Activated CD4-positive, alpha-beta memory T cell treated with anti-CD3 and anti-CD28 coated beads, Interleukin-2, amount 10 ng/mL, durations not matched to agents 7 days and 5 days (primary cell): ENCODE measurements at places on chromosomes 3 and 15.

GRCh38 chr3:33402936-33403335 is 37.3 kb downstream of the UBP1 start:
- DNase-seq, result no peak

DNA sequence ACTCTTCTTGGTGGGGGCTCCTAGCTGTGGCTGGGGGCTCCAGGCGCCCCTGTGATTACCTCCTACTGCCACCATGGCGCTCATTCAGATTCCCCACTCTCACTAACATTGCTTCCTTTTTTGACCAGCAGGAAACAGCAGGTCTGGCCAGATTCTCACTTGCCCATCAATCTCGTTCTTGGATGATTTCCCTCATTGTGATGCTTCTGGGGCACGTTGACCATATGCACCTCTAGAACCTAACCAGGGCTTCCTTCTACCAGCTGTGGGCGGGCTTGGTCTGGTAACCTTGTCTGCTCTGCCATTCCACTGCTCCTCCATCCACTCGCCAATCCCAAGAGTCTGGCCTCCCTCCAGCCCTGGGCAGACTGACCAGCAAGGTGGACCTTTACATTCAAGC is 35.9 kb upstream of the PTPN23 start:
- DNase-seq, result no peak

GRCh38 chr15:75149867-75150709 is 51.6 kb upstream of the C15orf39 start:
- DNase-seq, result peak; percentile 26

DNA sequence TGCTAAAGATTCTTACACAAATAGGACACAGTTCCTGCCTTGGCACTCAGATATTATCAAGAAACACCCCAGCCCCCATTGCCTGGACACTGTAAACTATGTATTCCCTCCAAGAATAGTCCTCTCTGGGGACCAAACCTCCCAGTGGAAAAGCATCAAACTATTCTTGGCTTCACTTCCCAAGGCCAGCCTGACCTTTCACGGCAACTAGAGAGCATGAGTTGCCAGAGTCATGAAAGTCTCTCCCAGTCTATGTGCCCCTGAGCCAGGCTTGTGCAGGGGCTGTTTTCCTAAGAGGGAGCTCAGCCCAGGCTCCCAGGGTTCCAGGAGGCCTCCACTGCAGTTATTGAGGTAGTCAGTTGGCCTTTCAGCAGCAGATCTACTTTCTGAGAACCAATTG is 251.9 kb upstream of the TGFBR2 start:
- DNase-seq, result no peak

GRCh38 chr3:178514401-178514800 is 21.8 kb upstream of the KCNMB2 start:
- DNase-seq, result no peak

DNA sequence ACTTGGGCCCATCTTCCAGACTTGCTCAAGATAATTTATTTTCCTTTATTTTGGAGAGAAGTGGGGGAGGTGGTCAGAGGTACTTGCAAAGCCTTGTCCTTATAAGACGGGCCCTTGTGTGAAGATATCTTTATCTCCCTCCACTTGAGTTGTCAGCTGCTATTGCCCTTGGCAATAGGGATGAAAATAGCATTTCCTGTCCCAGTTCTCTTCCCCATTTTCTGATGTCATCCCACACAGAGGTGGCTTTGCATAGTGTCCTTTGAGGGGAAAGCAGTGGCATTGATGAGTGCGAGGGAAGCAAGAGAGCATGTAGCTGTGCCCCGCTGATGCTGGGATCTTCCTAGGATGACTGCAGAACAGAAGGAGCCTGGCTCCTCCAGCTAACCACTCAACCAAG is 41.9 kb upstream of the TUBGCP5 start:
- DNase-seq, result no peak

DNA sequence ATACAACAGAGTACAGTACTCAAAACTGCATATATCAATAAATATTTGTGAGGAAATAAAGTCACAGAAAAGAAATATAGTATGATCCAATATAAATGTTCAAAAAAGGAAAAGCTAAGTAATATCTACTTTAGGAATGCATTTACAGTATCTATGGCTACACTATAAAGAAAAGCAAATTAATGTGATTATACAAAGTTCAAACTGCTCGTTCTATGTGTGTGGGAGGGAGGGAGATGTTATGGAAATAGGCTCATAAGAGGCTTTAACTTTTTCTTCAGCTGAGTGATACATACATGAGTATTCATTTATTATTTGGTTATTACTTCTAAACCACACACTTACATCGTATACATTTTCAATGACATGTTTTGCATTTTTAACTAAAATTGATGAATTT is 377.7 kb upstream of the AGTR1 start:
- no peak for DNase-seq

DNA sequence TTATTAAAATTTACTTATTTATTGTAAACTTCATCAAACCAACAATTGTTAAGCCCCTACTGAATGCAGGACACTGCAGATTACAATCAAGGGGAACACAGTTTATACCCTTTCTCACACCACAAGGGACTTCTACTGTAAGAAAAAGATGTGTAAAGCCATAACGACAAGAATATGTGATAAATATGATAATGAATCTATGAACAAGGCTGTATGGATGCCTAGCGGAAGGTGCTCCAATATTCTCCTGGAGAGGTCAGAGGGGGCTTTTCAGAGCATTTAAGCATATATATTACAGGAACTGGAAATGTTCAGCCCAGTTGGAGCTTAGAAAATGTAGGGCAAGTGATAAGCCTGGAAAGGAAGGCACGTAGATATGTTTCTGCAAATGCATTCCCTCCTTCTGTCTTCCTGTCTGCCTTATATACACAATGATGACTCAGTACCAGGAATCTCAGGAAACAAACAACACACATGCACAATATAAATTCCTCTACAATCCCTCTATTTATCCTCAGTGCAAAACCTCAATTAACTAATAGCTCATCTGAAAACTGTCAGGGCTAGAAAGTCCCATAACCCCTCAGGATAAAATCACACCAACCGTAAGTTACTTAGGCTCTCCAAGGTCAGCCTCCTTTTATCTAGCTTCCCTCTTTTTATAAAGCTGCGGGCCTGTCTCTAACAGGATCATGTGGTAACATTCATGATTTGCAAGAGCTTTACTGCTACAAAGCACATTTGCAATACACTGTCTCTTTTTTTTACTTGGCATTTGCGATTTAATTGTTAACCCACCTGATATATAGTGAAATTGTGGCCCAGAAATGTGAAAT is 393.1 kb downstream of the LPP start:
- DNase-seq, result no peak

- DNase-seq, result no peak
These were observed 5.6 kb downstream of the FAM240A start for GRCh38 chr3:46617941-46618340.

DNA sequence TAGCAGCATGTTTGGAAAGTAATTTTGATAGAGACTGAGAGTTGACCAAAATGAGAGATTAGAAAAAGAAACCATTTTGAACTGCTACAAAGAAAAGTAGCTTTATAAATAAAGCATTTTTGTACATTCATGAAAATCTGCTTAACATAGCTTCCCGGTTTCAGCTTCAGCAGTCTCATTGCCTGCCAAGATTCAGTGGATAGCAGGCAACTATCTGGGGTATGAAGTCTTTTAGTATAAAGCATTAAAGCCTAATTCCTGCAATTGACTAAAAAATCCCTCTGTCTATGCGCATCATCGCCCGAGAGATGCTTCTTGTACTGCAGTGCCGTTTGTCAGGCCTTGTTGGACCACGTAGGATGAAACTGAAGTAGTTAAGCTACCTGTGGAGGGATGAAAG is 588.4 kb downstream of the NAALADL2 start:
- DNase-seq, result no peak

DNA sequence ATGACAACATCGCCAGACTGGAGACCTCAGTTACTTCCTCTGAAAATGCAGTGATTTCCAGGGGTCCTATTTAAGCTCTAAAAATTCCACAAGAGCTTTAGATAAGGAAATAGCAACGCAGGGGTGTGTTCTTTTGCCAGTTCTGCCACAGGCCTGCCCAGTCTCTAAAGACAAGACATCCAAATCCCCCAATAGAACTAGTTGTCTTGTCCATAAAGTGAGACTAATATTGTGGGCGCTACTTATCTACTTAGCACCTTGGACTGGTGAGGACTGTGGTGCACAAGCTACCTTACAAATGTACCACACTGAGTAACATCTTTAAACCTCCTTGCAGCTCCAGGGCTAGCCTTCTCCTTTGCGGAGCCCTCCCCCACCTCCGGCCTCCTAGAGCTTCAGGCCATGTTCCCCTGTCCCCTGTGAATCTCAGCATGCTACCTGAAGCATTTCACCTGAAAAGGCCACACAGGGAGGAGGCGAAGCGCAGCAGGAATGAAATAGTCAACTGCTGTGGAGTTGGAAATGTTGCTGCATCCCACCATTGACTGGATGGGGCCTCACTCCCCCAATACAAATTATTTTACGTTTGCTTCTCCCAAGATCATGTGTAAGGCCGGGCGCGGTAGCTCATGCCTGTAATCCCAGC is 9.6 kb upstream of the LRRC2 start:
- no peak for DNase-seq

DNA sequence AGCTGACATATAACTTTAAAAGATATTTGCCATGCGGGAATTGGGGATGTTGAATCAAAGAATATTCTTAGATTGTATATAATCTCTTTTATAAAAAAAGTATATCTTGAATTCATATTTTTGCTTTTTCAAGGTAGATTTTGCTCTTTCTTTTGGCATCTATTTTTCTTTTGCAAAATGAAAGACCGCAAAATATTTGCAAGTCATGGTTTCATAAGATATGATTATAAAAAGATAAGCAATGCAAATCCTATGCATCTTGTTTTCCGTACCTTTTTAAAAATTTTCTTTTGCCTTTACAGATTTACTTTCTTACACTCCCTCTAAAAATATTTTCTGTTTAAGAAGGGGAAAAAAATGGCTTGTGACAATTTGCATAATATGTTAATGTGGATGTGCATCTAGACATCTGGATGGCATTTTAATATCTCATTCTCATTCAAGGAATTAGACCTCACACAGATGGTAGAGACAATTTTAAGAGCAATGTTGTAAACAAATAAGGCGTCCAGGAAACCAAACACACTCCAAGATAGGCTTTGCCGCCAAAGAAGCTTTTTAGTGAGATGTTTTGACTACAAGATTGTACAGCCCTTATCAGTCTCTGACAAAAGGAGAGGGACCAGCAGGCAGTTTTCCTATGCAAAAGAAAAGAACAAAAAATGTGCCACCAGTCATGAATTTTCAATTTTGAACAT is 371.1 kb downstream of the CHL1 start:
- no peak for DNase-seq

DNA sequence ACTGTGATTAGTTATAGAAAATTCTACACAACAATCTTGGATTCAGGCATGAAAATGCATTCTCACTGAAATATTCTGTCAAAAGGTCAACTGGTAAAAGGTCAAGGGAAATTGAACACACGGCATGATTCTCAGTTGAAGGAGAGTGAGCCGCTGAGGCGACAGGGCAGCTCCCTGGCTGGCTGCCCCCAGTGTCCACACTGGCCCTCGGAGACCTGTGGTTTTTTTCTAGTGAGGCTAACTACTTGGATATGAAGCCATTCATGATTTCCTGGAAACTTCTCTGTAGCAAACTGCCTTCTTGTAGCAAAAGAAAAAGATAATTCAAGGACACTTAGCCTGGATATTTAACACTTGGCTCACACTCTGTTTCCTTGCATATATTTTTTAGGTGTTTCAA is 37.2 kb downstream of the AADACL2 start:
- no peak for DNase-seq

- DNase-seq, result no peak
These were observed 60.1 kb downstream of the SLC12A1 start for GRCh38 chr15:48266024-48266689.

DNA sequence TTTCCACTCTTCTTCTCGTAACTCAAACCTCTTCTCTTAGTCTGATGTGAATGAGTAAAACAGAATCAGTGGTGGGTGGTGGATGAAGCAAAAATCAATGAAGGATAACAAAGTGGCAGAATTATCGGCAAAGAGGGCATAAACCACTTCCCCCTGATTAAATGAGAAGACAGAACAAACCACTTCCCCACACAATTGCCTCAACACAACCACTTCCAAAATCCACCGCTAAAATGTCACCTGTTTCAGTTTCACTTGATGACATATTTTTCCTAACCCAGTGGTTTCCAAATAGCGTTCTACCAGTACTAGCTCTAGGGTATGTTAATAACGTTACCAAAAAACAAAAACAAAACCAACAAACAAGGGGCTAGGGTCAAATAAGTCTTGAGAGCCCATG is 478.7 kb upstream of the WNT5A start:
- no peak for DNase-seq

DNA sequence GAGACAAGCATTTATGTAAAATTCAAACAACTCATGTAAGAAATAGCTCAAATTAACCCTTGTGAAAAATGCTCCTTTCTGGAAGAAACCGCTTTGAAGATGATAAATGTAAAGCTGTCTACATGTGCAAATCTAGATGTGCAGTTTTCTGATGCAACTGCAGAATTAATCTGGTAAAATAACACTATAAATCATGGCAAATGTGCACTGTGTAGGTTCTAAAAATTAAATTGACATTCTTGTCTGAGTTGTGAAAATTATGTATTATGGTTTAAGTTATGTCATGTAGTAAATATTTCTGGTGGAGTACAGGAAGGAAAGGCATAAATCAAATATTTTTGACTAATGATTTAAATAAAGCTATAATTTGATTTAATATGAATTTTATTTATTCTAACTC is 678.1 kb upstream of the SEMA6D start:
- DNase-seq, result no peak
